Suppressor macrophage treated with lipopolysaccharide for 4 hours (primary cell): ENCODE measurements at places on chromosomes 7 and 10.

DNA sequence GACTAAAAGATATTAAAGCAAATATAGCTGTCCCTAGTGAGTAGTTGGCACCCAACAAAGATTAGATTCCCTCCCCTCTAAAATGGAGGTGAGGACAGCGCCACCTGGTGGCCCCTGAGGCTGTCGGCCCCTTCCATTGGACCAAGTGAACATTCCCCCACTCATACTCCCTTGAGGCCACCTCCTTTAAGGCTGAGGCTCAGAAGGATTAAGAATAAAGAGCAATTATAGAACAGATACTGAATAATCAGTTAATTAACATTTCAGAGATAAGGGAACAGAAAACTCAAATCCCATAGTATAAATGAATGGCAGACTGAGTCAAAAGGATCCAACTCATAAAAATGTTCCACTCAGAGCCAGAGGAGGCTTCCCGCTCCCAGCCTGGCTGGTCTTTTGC lies 130.4 kb upstream of the GHITM start:
- DNase-seq, result peak; percentile 51

GRCh38 chr7:134856091-134856490 lies 76.7 kb downstream of the CALD1 start:
- no peak for DNase-seq

DNA sequence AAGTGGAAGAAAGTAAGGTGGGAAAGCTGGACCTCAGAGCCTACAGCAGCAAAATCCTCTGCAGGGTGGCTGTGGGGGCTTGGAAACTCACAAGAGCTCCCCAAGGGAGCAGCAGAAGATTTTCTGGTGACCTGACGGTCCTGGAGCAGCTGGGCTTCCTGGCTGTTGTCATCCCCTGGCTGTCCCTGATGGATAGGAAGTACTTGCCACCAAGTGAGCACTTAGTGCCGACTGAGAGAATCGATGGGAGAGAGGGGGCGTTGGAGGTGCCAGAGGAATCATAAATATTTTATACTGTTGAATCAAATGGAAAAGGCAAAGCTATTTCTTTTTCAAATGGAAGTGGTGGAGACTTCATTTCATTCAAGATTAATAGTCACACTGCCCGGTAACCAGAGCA lies 167.1 kb upstream of the ITGB1 start:
- no peak for DNase-seq

GRCh38 chr7:156929789-156930539 lies 19.5 kb upstream of the NOM1 start:
- no peak for DNase-seq

- no peak for DNase-seq
These were observed 42.2 kb upstream of the BMPER start for GRCh38 chr7:33862946-33863814.

DNA sequence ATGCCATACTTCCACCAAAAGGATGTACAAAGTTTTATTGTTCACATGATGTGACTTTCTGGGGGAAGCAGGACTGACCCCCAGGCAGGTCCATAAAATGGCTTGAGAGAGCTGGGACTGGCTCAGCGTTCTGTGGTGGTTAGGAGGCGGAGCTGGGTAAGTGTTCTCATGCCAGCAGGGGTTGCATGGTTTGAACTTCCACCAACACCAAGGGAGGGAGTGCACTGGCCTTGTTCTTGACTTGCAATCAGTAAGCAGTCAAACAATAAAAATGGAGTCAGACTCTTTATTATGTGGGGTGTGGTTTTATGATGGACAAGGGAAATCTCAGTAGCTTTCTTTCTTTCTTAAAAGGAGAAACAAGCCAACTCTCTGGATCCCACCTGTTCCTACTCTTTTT lies 95.4 kb upstream of the PRR15 start:
- no peak for DNase-seq

GRCh38 chr7:7816084-7816483 lies 97.7 kb upstream of the RPA3 start:
- no peak for DNase-seq

GRCh38 chr10:103807996-103808395 lies 47.4 kb downstream of the SH3PXD2A start:
- no peak for DNase-seq

- no peak for DNase-seq
These were observed 249.7 kb downstream of the AHR start for GRCh38 chr7:17548014-17548653.

- no peak for DNase-seq
These were observed 81.1 kb upstream of the FZD1 start for GRCh38 chr7:91182819-91183764.

DNA sequence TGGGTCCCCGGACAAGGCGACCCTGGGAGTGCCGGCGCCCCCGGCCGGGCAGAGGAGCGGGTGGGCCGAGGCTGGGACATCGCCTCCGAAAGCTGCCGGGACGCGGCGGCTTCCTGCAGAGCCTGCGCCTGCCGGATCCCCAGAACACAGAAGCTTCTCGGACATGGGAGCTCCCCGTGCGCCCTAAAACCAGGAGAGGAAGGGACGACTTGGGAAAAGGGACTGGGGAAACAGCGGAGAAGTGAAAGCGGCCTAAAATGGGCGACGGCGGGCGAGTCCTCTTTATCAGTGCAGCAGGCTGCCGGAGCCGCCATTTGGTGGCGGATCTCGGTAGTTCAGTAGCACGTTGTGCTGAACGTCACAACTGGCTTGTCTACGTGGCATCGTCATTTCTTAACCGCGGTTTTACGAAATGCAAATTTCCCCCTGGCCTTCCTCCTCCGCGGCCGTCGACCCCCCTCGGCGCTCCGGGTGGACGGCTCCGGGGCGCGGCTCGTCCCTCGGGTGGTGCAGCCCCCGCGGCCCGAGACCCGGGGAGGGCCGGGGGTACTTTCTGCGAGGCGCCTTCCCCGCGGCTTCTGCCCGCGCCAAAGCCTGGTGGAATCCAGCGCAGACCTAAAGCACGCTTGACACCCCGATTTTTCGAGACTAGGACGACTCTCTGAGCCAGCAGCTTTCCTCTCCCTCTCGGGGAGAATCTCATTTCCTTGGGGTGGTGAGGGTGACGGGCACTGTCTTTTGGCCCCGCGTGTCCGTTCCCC lies 9.9 kb upstream of the SPAG6 start:
- peak; percentile 76 for DNase-seq

GRCh38 chr10:131815266-131816156 lies 85.3 kb upstream of the PPP2R2D start:
- DNase-seq, result no peak

- peak; percentile 68 for DNase-seq
These were observed 31.1 kb upstream of the RHBDD2 start for GRCh38 chr7:75847707-75848106.
